ENCODE measurements at places on chromosomes 6 and 20. TPM values are rescaled to one million over a fixed set of nuclear protein-coding genes. Genes with fewer than 3 reads are reported as not detected.
A peak's percentile ranks its signal among the peaks of the same experiment; 100 is the strongest.

The ZBTB46 gene
- 11.3 TPM for total RNA-seq

The ACTL10 gene
- 0.66 TPM for total RNA-seq

The SYNDIG1 gene
- total RNA-seq = 0.80 TPM

The BTN2A1 gene
- 29.2 TPM for total RNA-seq

The TAGAP gene
- 0.32 TPM for total RNA-seq

The TNF gene
- total RNA-seq = 0.60 TPM

The CTAGE9 gene
- total RNA-seq = not detected

The RBM12 gene
- 158 TPM for total RNA-seq

The RBBP8NL gene
- total RNA-seq = 13.5 TPM

DNA sequence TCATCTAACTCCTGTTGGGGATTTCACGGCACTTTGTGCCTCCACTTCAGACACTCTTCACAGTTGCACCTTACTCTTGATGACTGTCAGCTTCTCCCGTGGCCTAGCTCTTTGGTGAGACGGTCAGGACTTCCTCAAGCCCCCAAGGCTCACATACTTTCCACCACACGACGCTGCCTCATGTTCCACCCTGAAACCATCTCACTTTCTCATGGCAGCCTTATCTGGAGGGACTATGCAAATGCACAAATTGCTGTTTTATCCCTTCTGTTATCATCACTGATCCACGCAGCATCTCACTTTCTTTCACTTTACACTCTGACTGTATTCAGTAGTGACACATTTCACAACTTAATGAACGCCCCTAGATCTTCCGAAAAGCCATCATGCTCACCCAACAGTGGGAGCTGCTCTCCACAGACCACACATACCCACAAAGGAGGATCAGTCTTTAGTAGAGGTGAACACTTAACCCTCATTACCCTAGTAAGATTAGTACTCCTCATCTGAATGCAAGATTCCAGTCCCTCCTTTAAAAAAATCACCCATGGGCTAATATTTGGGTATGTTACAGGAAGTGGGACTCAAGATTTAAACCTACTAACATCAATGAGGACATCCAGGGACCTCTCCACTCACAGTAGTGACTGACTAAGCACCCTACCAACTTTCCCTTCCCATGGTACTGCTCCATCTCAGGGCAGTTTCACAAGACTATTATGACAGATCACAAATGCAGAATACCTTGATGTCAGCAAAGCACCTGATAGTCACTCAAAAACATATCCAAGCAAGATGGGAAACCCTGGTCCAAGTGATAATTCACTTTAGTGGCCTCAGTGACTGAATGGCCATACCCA is 35.4 kb downstream of the FYN start:
- no peak overlapping the region for H3K4me3 ChIP-seq
- no peaks in the 10 kb centered on the region for H3K27me3 ChIP-seq
- no peak for DNase-seq
- peak overlapping the region; percentile 27 for H3K27ac ChIP-seq
- H3K36me3 ChIP-seq = peaks cover 15% of the 10 kb centered on the region

DNA sequence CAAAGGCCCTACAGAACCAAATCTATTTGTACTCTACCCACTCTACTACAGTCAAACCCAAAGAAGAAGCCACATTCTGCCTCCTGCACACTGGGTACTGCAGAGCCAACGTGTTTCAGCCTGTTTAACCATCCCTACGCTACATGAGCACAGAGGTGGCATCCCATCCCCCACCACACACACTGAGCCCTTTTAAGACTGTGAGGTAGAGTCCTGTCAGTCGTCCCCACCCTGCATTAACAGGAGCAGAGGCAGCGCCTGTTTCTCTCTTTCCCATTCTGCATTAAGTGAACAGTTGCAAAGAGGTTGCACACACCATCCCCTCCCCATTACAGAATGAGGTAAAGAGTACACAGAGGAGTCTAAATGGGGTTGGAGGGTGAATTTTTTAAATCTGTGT is 5.2 kb upstream of the RSPH4A start:
- peaks cover 1% of the 10 kb centered on the region for H3K36me3 ChIP-seq
- H3K27me3 ChIP-seq = peaks cover 11% of the 10 kb centered on the region
- no peak overlapping the region for H3K27ac ChIP-seq
- no peak for DNase-seq
- peaks cover 2% of the 10 kb centered on the region for H3K4me1 ChIP-seq

GRCh38 chr6:107636486-107636885 is 146.6 kb downstream of the SOBP start:
- no peak for DNase-seq
- H3K27me3 ChIP-seq = peaks cover 52% of the 10 kb centered on the region
- no peak overlapping the region for H3K4me3 ChIP-seq
- H3K27ac ChIP-seq = no peak overlapping the region
- H3K36me3 ChIP-seq = peaks cover 5% of the 10 kb centered on the region

DNA sequence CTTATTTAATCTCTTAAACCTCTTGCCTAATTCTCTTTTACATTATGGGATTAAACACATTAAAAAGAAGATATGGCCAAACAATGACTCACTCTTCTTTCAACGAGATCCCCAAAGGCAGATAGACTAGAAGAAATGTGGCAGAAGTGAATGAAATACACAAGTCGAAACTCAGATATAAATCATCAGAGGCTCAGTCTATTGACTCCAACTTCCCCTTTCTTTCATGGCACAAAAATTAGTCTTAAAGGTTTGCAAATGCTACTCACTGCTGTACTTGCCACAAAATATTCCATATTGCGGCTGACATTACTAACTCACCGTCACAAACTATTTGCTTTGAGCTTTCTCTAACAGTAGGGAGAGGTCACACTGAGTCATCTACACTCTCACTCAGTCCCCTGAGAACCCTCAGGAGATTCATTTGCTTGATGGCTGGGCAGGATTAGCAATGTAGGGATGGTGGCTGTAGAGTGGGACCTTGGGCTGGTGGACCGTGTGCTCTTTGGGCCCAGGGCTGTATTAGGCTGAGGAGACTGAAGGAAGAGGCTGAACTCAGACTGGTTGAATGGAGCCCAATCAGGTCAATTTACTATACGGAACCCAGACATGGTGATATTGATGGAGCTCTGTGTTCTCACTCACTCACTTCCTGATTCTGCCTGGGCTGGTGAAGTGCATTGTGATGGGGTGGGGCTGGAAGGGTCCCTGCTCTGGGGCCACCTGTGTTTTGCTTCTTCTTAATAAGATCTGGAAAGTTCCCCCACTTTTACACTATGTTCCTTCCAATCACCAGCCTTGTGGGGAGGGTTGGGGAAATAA is 42.8 kb upstream of the UBR2 start:
- H3K4me3 ChIP-seq = no peak overlapping the region
- H3K36me3 ChIP-seq = peaks cover 2% of the 10 kb centered on the region
- peaks cover 9% of the 10 kb centered on the region for H3K4me1 ChIP-seq
- no peaks in the 10 kb centered on the region for H3K27me3 ChIP-seq

DNA sequence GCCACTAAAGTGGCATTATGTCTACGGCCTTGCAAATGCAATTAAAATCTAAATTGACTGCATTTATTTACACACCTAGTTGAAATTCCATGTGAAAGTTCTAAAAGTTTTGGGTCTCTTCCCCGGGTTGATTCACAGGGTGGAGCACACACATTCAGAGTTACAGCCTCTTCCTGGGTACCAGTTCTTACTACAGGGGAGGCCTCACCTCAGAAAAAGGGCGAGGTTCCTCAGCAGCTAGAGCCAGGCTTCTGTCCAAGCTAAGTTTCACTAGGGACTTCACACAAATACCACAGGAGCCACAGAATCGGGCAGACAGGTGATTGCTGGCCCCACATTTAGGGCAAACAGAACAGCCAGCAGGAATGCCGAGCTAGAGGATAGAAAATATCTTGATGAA is 52.7 kb downstream of the DZANK1 start:
- DNase-seq = no peak
- peaks cover 11% of the 10 kb centered on the region for H3K4me1 ChIP-seq
- H3K4me3 ChIP-seq = no peak overlapping the region
- H3K27me3 ChIP-seq = no peaks in the 10 kb centered on the region
- H3K36me3 ChIP-seq = no peaks in the 10 kb centered on the region

DNA sequence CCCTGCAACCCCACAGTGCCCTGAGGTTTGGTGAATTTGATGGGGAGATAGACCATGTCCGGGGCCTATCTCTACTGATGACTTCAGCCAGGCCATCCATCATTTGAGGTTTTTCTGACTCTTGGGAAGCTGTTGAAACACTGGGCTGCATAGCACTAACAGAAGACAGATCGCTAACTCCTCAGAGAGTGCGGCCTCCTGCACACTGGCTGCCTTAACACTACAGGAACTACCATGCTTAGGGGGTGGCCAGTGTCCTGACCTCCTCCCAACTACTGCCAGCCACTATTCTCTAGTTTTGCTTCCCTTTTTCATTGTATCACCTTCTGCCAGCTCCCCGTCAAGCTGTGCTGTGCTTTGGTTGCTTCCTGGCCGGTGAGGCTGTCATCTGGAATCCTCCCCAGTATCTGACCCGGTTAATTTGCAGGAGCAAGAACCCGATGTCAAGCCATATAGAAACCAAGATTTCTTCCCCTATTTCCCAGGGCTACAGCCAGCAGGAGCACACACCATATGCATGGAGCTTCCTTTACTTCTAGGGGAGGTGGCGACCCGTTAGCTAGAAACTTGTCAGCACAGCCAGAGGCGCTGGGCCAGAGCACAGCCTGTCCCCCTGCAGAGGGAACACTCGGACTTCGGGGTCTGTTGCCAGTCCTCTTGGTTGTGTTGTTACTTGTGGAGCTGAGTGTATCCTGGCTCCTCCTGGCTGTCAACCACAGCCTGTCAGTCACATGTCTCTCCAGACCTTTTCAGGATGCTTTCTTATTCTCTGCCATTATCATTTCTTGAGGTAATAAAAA is 57.3 kb upstream of the TRAF3IP2 start:
- H3K36me3 ChIP-seq = peaks cover 14% of the 10 kb centered on the region
- H3K4me3 ChIP-seq = no peak overlapping the region
- no peak for DNase-seq

GRCh38 chr6:743320-744096 is 50.6 kb upstream of the EXOC2 start:
- H3K27ac ChIP-seq = no peak overlapping the region
- no peak overlapping the region for H3K4me3 ChIP-seq
- no peak for DNase-seq
- H3K36me3 ChIP-seq = no peaks in the 10 kb centered on the region

GRCh38 chr6:149754548-149754947 is 5.0 kb downstream of the PCMT1 start:
- H3K4me3 ChIP-seq = no peak overlapping the region
- DNase-seq = no peak
- H3K27me3 ChIP-seq = no peaks in the 10 kb centered on the region
- H3K4me1 ChIP-seq = peaks cover 7% of the 10 kb centered on the region

GRCh38 chr20:58692579-58693225 is at the start of gene NPEPL1:
TSS of gene NPEPL1 (plus strand) at chr20:58692800. CDS start at chr20:58692901, 101 bp downstream.
- DNase-seq = peak; percentile 62
- peaks cover 20% of the 10 kb centered on the region for H3K4me1 ChIP-seq
- H3K27ac ChIP-seq = peak within 1 kb of the TSS; percentile 71
- peak within 1 kb of the TSS; percentile 70 for H3K4me3 ChIP-seq
- H3K27me3 ChIP-seq = no peaks in the 10 kb centered on the region
- H3K36me3 ChIP-seq = peaks cover 2% of the 10 kb centered on the region

- no peaks in the 10 kb centered on the region for H3K27me3 ChIP-seq
- peaks cover 9% of the 10 kb centered on the region for H3K36me3 ChIP-seq
- no peak for DNase-seq
- H3K4me1 ChIP-seq = peaks cover 28% of the 10 kb centered on the region
- no peak overlapping the region for H3K4me3 ChIP-seq
These were observed 4.3 kb downstream of the VAPB start for GRCh38 chr20:58393299-58393698.

- no peaks in the 10 kb centered on the region for H3K36me3 ChIP-seq
- H3K4me3 ChIP-seq = no peak overlapping the region
- no peak overlapping the region for H3K27ac ChIP-seq
- DNase-seq = no peak
- peaks cover 23% of the 10 kb centered on the region for H3K27me3 ChIP-seq
- peaks cover 16% of the 10 kb centered on the region for H3K4me1 ChIP-seq
These were observed 761.9 kb upstream of the MMS22L start for GRCh38 chr6:98044791-98045470.

- DNase-seq = no peak
- H3K27ac ChIP-seq = no peak overlapping the region
- H3K4me3 ChIP-seq = no peak overlapping the region
- H3K4me1 ChIP-seq = no peaks in the 10 kb centered on the region
These were observed 670.5 kb upstream of the IMPG1 start for GRCh38 chr6:76742919-76743318.

GRCh38 chr6:121657972-121658371 is 222.5 kb downstream of the GJA1 start:
- no peak overlapping the region for H3K27ac ChIP-seq
- no peak overlapping the region for H3K4me3 ChIP-seq
- H3K27me3 ChIP-seq = no peaks in the 10 kb centered on the region
- H3K4me1 ChIP-seq = peaks cover 7% of the 10 kb centered on the region
- DNase-seq = no peak

DNA sequence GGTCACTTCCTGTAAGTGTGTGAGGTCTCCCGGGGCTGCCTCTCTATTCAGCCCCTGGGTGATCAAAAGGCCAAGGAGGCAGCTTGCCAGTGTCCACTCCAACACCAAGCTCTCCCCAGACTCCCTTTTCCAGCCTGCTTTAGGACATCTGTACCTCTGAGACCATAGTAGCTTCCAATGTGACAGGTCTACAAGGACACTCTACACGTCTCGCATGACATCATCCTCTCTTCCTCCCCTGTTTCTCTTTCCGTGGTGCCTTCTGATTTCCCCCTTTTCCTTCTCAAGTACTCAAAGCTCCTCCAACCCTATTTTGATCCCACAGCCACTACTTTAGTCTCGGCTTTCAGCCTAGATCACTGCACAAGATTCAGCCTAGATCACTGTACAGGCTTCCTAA is 26.4 kb downstream of the HLA-F start:
- no peaks in the 10 kb centered on the region for H3K36me3 ChIP-seq
- H3K27me3 ChIP-seq = peaks cover 92% of the 10 kb centered on the region
- no peak overlapping the region for H3K27ac ChIP-seq
- H3K4me1 ChIP-seq = peaks cover 11% of the 10 kb centered on the region
- peak overlapping the region; percentile 82 for H3K4me3 ChIP-seq
- no peak for DNase-seq

DNA sequence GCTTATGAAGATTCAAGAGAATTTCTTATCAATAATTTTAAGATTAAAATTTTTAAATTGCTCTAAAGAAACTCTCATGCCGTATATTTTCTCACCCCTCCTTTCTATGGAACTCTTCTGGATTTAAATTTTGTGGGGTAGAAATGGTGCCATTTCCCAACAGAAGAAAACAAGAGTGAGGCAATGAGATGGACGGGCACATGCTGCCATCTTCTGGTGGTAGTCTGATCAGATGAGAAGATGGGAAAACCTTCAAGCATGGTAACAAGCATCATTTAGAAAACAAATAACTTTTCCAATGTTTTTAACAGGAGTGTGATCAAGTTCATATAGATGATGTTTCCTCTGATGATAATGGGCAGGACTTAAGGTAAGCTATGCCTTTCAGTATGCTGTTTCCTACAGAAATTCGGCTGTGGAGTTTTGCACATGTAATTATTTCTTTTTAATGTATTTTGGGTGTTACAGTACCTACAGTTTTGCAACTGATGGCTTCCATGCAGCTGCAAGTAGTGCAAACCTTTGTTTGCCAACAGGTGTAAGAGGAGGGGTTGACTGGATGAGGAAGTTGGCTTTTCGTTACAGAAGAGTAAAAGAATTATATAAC is 271.4 kb downstream of the EYA4 start:
- H3K4me3 ChIP-seq = no peak overlapping the region
- H3K4me1 ChIP-seq = peaks cover 17% of the 10 kb centered on the region
- no peak overlapping the region for H3K27ac ChIP-seq
- H3K27me3 ChIP-seq = peaks cover 3% of the 10 kb centered on the region
- H3K36me3 ChIP-seq = peaks cover 10% of the 10 kb centered on the region

- H3K4me1 ChIP-seq = peaks cover 25% of the 10 kb centered on the region
- no peak overlapping the region for H3K27ac ChIP-seq
- no peaks in the 10 kb centered on the region for H3K27me3 ChIP-seq
- no peak for DNase-seq
- H3K36me3 ChIP-seq = no peaks in the 10 kb centered on the region
These were observed 26.4 kb downstream of the MEP1A start for GRCh38 chr6:46819561-46819960.

Data from mesothelial cell of epicardium (in vitro differentiated cells).